Lower leg skin (tissue), 4 donors: ENCODE measurements at places on chromosomes 5 and 9.

- DNase-seq: no peak
Measured at GRCh38 chr9:106304401-106304920, 558.5 kb upstream of the ZNF462 start.

GRCh38 chr9:78030553-78031443 is 813 bp downstream of the GNAQ start:
- DNase-seq: peak; percentile 26

GRCh38 chr5:58060996-58061395 is 398.9 kb downstream of the PLK2 start:
- DNase-seq: no peak

DNA sequence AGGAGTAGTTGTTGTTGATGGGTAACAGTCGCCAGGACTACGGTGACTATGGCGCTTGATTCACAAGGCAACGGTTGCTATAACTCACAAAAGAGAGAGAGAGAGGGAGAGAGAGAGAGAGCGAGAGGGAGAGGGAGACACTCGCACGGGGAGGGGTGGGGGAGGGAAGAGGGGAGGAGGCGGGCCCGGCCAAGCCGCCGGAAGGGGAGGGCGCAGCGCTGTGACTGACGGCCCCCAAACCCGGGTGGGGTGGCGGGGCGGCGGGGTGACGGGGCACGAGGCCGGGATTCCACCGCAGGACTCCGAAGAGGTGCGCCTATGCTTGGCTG is at the start of gene RFX3:
Gene RFX3, minus strand, starts transcription at position 166 of the 329 bp plus-strand sequence. CDS start 130,413 bp downstream, outside the sequence.
- peak; percentile 98 for DNase-seq

- peak; percentile 90 for DNase-seq
Measured at GRCh38 chr5:172455511-172456061, 1.3 kb upstream of the SH3PXD2B start.

DNA sequence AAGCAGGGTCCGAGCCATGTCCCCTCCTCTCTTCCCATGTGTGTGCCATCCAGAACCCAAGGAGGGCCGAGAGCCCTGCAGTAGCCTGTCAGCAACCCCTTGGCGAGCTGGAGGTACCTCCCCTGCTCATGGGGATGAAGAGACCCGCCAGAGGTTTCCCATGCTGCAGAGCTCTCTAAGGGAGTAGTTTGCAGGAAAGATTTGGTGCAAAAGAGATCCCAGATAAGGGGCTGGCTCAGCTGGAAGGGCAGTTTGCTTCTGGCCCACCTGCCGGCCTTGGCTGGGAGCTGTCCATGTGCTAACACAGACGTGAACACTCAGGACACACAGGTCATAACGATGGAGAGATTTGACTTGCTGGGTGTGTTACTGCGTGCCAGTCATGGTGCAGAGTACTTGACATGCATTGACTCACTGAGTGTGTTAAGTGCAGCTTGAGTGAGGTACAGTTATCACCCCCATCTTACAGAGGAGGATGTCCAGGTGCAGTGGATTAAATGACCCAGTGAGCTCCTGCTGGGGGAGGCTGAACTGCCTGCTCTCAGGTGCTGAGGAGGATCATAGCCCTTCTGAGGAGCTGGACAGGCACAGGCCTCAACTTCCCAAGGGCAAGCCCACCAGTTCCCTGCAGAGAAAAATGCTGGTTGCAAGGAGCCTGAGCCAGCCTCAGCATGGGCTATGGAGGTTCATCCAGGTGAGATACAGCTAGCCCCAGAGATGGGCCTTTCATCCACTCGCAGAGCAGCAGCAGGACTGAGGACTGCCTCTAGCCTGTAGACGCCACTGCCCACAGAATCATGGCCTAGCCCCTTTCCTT is 6.3 kb upstream of the SLC25A48 start:
- no peak for DNase-seq

DNA sequence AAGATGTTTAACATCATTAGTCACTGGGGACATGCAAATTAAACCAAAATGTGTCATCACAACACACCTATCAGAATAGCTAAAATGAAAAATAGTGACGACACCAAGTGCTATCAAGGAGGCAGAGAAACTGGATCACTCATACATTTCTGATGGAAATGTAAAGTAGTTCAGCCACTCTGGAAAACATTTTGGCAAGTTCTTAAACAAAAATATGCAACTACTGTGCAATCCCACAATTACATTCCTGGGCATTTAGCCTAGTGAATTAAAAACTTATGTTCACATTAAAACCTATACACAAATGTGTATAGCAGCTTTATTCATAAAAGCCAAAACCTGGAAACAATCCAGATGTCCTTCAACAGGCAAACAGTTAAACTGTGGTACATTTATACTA is 53.1 kb downstream of the SVEP1 start:
- no peak for DNase-seq

- DNase-seq: no peak
Measured at GRCh38 chr5:173655196-173655797, 38.8 kb upstream of the BOD1 start.

GRCh38 chr9:35738186-35738585 is 5.7 kb downstream of the CREB3 start:
- DNase-seq: no peak

- DNase-seq: no peak
Measured at GRCh38 chr5:78903353-78903752, 81.8 kb downstream of the ARSB start.

- no peak for DNase-seq
Measured at GRCh38 chr5:107455111-107455544, 215.6 kb downstream of the EFNA5 start.

DNA sequence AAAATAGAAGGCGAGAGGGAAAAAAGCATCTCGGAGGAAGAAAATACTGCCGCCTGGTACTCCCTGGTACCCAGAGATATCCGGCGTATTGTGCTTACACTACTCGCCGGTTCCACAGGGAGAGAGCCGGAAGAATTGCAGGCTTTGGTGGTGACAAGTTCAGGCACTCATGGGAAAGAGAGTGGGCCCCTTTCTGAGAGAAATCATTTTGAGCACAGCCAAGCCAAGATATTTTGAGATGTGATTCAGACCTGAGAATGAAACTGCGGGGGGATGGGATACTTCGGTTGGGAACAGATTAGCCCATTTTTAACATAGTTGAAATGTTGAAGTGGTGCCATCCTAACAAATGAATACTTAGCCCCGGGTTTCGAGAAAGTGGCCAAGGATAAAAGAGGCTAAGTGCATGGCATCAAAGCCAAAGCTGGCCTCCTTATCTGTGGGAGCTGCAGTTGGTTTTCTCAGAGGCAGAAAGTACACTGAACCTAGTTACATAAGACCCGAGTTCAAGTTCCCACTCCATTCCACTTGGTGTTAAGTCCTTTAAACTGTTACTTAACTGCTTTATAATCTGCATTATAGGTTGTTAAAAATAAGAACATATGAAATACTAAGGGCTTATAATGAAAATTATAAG is 62.7 kb downstream of the SLC1A3 start:
- no peak for DNase-seq

GRCh38 chr5:177390363-177391300 is 6.4 kb downstream of the SLC34A1 start:
- DNase-seq: peak; percentile 82

DNA sequence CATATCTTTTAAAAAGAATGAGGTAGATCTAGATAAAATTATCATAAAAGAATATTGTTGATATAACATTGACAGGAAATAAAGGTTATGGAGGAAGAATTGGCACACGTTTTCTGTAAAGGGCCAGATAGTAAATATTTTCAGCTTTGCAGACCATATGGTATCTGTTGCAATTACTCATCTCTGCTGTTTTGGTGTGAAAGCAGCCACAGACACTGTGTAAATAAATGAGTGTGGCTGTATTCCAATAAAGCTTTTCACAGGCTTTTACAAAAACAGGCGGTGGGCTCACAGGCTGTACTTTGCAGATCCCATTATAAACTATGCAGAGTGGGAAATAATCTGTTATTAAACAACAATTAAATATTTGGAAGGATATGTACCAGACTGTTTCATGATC is 87.4 kb downstream of the SGCD start:
- DNase-seq: no peak

DNA sequence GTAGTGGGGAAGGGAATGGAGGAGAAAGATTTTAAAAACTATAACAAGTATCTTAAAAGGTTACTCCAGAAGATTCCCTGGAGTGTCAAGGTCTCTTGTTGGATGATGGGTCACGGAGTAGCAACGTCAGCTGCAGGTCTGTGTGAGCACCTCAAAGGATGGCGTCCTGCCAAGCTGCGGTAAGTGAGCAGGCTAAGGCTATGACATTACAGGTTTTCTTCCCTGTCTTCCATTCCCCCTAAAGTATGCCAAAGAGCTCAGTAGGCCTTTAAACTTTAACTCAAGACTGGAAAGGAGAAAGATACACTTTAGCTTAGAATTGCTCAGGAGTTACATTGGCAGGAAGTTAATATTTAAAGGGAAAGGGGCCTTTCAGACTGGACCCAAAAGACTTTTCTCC is 17.5 kb downstream of the SPOCK1 start:
- no peak for DNase-seq

DNA sequence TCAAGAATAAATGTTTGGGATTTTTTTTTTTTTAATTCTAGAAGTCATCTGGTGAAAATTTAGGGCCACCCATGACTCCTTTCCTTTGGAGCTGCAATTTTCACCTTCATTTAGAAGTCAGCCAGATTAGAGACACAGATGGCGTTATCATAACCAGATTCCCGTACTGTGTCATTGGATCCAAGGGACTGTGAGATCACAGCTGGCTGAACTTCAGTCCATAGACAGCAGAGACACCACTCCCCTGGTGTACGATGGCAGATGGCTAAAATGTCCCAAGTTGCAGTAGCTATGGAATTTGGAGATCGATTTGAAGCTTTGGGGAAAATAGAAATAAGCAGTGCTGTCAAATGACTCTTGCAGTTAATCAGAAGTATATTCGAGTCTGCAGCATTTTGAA is 216.3 kb downstream of the RFK start:
- DNase-seq: no peak

DNA sequence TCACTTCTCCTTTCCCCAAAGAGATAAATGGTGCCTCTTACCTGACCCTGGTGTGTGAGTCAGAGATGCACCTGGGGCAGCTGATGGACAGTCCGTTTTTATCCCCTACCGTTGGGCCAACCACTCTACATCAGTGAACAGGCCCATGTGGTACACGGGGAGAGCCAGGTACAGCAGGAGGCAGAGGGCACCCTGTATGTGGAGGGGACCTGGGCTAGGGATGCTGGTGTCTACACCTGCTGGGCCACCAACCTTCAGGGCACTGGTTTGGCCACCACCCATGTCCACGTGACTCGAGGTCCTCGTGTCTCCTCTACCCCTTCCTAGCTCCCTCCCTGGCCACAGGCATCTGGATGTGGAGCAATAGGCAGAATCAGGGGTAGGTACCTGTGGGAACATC is 22.7 kb upstream of the ANXA6 start:
- peak; percentile 40 for DNase-seq

GRCh38 chr5:8013948-8014710 is 145.2 kb downstream of the MTRR start:
- no peak for DNase-seq

GRCh38 chr5:87079219-87079618 is 188.5 kb upstream of the RASA1 start:
- peak; percentile 18 for DNase-seq

DNA sequence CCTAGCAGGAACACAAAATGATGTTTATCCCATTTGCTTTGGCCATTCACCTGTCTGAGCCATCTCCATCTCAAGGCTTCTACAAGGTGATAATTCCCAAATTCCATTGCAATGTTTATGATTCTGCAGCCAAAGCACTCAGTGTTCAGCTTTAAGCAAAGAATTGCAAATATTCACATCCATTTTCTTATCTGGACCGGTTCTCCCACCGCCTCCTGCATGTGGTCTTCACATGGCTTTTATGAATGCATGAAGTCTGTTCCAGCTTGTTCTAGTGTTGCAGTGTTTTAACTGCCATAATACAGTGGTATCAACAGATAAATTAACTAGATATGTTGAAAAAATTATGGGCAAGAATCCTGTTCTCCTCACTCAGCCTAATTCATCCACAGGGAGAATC is 443.0 kb upstream of the KLF4 start:
- no peak for DNase-seq

- no peak for DNase-seq
Measured at GRCh38 chr5:115461093-115461492, 83.5 kb downstream of the FEM1C start.

GRCh38 chr5:180259260-180259611 is 32.6 kb downstream of the MAPK9 start:
- DNase-seq: no peak

- DNase-seq: no peak
Measured at GRCh38 chr5:143979044-143979690, 167.2 kb downstream of the HMHB1 start.

GRCh38 chr5:68277431-68277830 is 61.9 kb downstream of the PIK3R1 start:
- no peak for DNase-seq

GRCh38 chr5:6712142-6712576 is 1.1 kb upstream of the TENT4A start:
- peak; percentile 92 for DNase-seq

- no peak for DNase-seq
Measured at GRCh38 chr9:7237473-7238246, 479.9 kb downstream of the KDM4C start.

DNA sequence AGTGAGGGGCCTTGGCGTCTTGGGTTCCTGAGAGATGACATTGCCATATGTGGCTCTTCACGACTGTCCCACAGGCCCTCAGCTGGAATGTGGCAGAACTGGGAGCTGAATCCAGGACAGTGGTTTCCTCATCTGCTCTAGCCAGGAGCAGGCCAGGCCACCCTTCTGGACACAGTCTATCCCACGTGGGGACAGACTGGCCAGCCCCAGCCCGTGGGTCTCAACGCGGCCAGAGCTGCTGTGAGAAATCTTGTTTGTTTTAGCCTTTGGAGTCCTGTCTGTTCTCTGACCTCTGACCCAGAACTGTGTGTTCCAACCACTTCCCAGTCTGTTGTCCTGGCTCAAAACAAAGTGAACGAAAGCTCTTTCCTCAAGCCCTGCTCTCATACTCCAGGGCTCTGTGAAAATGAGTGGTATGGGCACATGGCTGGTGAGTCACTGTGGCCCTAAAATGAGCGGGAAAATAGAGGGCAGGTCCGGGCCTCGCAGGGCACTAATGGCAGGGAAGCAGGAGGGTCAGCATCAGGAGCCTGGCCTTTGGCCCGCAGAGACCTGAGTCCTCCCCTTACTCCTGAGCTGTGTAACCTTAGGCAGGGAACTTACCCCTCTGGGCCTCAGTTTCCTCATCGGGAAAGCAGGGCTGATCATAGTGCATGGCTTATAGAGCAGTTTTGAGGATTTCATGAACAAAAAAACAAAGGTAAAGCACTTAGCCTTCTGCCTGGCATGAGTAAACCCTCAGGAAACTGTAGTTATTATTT is 34.8 kb upstream of the GLRX start:
- peak; percentile 80 for DNase-seq

- DNase-seq: no peak
Measured at GRCh38 chr5:103112910-103113309, 7.0 kb downstream of the GIN1 start.

DNA sequence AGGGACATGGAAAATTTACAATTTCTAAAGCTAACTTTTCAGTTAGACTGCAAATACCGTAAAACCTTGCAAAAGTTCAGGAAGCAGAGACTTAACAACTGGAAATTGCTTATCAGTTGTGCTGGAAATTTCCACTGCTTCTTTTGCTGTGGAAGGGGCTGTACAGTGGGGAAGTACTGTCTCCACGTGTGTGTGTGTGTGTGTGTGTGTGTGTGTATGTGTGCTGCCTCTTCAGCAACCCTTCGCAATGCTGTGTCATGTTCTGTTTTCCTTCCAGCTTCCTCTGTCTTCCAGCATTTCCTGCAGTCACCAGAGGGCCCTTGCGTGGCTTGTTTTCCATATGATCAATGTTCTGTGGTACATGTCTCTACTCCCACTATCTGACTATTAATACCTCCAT is 87.5 kb upstream of the RANBP3L start:
- no peak for DNase-seq
